Esophagus muscularis mucosa (tissue), 4 donors: ENCODE measurements at places on chromosomes 6 and 20. TPM values are rescaled to one million over a fixed set of nuclear protein-coding genes. Genes with fewer than 3 reads are reported as not detected.

ISM1 gene
- 1.8 TPM for total RNA-seq

C4A gene
- 31.6 TPM for total RNA-seq

EYA4 gene
- total RNA-seq = 2.9 TPM

LHFPL5 gene
- total RNA-seq = not detected

CST7 gene
- total RNA-seq = 13.8 TPM

GRCh38 chr6:28485482-28485881, 30.1 kb downstream of the GPX6 start:
- no peaks in the 10 kb centered on the region for H3K27me3 ChIP-seq
- no peaks in the 10 kb centered on the region for H3K4me1 ChIP-seq
- no peak overlapping the region for H3K4me3 ChIP-seq
- no peaks in the 10 kb centered on the region for H3K36me3 ChIP-seq
- no peak overlapping the region for H3K27ac ChIP-seq
- no peak for DNase-seq

- H3K4me3 ChIP-seq = no peak overlapping the region
- H3K36me3 ChIP-seq = no peaks in the 10 kb centered on the region
- no peak overlapping the region for H3K27ac ChIP-seq
- H3K27me3 ChIP-seq = no peaks in the 10 kb centered on the region
These were observed 45.1 kb downstream of the KIAA0319 start for GRCh38 chr6:24600903-24601302.

DNA sequence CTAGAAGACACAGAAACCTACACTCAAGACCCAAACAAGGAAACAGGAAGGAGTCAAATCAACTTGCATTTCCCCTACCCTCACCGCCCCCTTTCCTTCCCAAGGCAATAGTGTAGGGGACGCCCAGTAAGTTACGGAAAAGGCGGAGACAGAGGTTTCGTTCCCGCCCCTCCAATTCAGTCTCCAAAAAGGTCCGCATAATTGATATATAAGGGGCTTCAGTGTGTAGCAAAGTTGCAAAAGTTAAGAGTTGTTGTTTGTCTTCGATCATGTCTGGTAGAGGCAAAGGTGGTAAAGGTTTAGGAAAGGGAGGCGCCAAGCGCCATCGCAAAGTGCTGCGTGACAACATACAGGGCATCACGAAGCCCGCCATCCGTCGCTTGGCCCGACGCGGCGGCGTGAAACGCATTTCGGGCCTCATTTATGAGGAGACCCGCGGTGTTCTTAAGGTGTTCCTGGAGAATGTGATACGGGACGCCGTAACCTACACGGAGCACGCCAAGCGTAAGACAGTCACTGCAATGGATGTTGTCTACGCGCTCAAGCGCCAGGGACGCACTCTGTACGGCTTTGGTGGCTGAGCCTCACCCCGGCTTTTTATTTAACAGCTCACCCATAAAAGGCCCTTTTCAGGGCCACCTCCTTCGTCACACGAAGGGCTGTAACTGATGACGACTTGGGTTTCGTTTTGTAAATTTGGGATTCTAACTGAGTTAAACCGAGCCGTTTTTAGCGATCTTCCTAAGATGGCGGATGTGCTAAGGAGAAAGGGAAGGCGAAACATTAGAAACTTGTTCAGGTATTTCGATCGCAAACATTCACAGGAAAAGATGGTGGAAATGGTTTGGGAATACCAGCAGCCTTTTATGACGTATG, 124.6 kb upstream of the BTN3A2 start:
- no peaks in the 10 kb centered on the region for H3K36me3 ChIP-seq
- H3K4me3 ChIP-seq = peak overlapping the region; percentile 55
- peaks cover 81% of the 10 kb centered on the region for H3K27me3 ChIP-seq

DNA sequence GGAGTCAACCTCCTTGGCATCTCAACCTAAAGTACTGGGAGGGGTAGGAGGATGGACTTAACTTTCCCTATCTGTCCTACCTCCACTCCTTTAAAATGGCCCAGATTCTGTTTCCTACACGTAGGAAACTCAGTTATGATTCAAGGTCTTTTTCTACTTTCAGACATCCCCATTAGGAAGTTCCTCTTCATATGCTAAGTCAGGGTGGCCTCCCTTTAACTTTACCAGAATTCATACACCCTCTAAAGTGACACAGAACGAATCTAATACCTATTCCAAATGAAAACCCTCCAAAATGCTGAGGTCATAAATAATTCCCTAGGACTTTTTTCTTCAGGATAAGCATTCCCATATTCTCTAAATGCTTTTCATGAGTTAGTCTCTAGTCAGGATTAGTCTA, 15.6 kb downstream of the ARG1 start:
- no peak for DNase-seq
- no peak overlapping the region for H3K4me3 ChIP-seq
- no peak overlapping the region for H3K27ac ChIP-seq

- H3K27ac ChIP-seq = no peak overlapping the region
- peaks cover 7% of the 10 kb centered on the region for H3K36me3 ChIP-seq
- DNase-seq = no peak
- H3K4me3 ChIP-seq = no peak overlapping the region
- H3K27me3 ChIP-seq = no peaks in the 10 kb centered on the region
These were observed 137.9 kb downstream of the HIVEP1 start for GRCh38 chr6:12149944-12150510.

DNA sequence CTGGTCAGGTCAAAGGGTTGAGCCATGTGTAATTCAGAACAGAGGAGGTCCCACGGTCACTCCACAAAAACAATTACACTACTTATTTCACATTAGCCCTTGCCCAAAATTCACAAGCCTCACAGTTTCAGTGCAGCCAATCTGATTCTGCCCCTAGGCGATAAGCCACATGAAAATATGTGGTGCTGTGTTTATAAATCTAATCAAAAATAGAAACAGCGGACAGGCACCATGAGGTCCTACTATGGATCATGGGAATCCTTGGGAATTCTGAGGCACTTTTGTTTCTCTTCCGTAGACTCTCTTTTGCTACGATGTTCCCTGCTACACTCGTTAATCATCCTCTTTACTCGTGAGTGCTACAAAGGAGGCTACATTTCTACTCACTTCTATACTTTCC, 476.1 kb downstream of the TFAP2A start:
- H3K27ac ChIP-seq = no peak overlapping the region
- H3K4me1 ChIP-seq = no peaks in the 10 kb centered on the region
- no peaks in the 10 kb centered on the region for H3K36me3 ChIP-seq
- H3K4me3 ChIP-seq = no peak overlapping the region

GRCh38 chr6:79686707-79687309, 55.7 kb downstream of the SH3BGRL2 start:
- no peak overlapping the region for H3K4me3 ChIP-seq
- no peaks in the 10 kb centered on the region for H3K36me3 ChIP-seq
- no peaks in the 10 kb centered on the region for H3K27me3 ChIP-seq
- no peak overlapping the region for H3K27ac ChIP-seq
- H3K4me1 ChIP-seq = peaks cover 21% of the 10 kb centered on the region

DNA sequence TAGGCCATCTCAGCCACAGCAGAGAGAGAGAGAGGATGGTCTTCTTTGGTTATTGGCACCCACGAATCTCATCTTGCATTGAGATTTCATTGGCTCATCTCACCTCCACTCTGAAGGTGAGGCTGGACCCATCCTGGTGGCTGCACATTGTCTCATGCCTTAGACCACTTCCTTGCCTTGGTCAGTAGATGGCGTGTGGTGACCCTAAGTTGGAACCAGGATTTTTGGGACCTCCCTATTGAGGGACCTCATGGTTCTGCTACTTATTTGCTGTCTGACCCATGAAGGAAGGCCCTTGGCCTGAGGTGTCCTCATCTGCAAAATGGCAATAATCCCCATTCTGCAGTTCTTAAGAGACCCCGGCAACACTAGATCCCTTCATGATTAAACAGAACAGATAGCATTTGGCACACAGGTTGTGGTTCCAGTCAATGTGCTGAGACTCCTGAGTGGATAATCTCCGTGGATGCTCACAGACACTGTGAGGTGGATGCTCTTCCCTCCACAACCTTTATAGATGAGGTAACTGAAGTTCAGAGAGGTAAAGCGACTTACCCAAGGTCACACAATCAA, 21.5 kb upstream of the AAR2 start:
- no peak overlapping the region for H3K27ac ChIP-seq
- no peaks in the 10 kb centered on the region for H3K4me1 ChIP-seq
- no peak overlapping the region for H3K4me3 ChIP-seq
- H3K36me3 ChIP-seq = peaks cover 58% of the 10 kb centered on the region
- H3K27me3 ChIP-seq = no peaks in the 10 kb centered on the region

- DNase-seq = no peak
- H3K36me3 ChIP-seq = no peaks in the 10 kb centered on the region
- no peak overlapping the region for H3K27ac ChIP-seq
These were observed 56.8 kb downstream of the EYA2 start for GRCh38 chr20:46951405-46951804.
